ENCODE measurements at places on chromosomes 7 and 10. TPM values are rescaled to one million over a fixed set of nuclear protein-coding genes. Genes with fewer than 3 reads are reported as not detected.

The OR2A5 gene
- total RNA-seq = not detected

The MSMB gene
- not detected for total RNA-seq

GRCh38 chr7:31490796-31491314 is 23.0 kb upstream of the ITPRID1 start:
- DNase-seq = no peak

GRCh38 chr7:149823631-149824199 is 14.5 kb upstream of the ZNF862 start:
- no peak for DNase-seq

GRCh38 chr10:13351340-13351915 is 3.3 kb upstream of the SEPHS1 start:
- no peak for DNase-seq

DNA sequence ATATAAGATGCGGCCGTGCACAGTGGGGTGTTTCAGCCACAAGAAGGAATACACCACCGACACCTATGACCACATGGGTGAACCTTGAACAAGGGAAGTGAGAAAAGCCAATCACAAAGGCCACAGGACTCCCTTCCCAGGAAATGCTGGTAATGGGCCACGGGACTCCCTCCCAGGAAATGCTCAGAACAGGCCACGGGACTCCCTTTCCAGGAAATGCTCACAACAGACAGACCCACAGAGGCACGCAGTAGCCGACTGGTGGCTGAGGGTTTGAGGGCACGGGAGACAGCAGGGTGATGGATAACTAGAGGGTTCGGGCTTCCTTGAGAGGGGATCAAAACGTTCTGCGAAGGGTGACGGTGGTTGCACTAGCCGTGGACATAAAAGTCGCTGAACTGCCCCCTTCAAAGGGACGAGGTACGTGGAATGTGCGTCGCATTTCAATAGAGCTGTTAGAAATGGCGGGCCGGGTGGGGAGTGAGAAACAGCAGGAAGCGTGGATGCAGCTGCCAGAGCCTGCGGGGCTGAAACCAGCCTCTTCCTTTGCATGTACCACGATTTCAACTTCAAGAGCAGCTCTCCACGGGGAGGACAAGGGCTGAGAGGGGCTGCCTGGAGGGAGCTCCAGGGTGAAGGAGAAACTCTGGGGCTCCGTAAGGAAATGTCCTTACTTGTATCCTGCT is 274.0 kb downstream of the ELFN1 start:
- no peak for DNase-seq

- no peak for DNase-seq
Measured at GRCh38 chr10:34236931-34237330, 578.2 kb downstream of the PARD3 start.
